ENCODE measurements at places on chromosomes 1 and 21.

DNA sequence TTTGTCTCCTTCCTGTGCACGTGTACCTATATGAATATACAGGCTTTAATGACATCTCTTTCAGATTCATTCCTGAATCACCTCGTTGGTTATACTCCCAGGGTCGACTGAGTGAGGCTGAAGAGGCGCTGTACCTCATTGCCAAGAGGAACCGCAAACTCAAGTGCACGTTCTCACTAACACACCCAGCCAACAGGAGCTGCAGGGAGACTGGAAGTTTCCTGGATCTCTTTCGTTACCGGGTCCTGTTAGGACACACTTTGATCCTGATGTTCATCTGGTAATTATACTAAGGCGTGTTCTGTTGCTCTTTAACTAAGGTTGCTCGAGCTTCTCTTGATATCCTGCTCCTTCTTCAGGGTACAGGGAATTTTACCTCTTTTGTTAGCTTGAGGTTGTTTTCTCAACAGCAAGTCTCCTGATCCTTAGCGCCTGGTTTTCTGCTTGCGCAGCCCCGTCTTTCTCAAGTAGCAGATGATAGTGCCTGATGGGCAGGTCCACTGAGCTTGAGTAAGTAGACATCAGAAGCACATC lies 55.1 kb downstream of the SLC22A15 start:
- DNase-seq = no peak

DNA sequence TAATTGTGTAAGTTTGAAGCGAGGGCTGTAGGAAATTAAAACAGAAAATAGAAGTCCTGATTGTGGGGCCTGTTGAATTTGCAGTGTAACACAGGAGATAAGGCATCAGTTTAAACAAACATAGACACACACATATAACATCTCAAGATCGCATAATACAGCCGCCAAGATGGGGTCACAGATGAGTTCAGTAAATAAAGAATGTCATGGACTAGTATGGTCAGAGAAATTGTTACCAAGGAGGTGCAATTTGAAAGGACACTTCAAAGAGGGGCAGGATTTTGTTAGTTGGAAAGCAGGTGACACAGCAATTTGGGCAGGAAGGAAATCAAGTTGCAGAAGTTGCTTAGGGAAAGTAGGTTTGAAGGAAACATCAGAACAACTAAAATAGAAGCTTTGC lies 450.0 kb downstream of the USP25 start:
- no peak for DNase-seq

- no peak for DNase-seq
Measured at GRCh38 chr1:53693339-53693738, 45.6 kb downstream of the GLIS1 start.

DNA sequence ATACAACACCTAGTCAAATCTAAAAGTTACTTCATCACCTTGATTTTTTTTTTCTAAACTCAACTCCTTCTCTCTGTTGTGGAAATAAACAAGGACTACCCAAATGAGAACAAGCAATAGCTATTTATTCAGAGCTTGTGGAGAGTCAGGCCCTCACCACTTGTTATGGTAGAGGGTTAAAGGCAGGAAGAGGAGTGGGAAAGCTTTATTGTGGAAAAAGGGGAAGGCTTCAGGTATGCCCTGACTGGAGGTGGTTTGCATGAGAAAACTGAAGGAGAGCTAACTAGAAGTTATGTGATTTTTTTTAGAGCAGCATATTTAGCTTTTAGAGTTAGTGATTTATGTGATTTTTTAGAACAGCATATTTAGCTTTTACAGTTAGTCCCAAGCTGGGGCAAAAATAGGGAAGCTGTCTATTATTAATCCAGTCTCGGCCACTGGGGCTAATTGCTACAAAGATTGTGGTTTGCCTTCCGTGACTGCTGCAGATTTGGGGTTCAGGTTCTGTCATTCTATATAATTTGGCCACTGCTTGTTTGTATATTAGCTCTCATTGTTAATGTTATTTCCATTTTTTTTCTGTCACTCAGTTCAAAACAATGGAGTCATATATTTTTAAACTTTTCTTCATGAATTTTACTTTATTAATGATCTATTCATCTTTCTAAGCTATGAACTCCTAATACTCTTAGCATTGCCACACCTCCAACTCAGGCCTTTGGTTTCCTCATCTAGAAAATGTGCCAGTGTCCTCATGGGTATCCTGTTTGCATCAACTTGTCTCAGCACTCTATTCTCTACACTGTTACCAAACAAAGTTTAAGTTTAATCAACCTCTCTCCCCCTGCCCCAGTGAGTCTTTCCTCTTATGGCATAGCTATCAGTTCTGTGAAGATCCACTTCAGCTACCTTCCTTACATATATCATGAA lies 713.0 kb downstream of the BRINP3 start:
- DNase-seq = no peak

DNA sequence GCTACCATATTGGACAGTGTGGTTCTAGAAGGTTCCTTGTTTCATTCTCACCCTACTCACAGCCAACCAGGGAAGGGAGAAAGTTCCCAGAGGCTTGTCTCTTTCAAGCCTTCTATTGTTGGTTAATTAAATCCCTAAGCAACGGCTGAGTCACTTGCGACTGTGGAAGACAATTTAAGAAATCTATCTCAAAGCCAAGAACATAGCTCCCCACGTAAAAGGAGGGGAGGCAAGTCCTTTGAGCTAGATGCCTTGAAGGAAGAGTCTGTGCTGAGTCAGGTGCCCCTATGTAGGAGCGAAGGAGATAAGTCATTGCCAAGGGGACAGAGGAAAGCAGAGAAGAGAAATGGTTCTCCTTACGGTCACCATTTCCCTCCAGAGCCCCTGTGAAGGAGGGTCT lies 79.4 kb upstream of the PPP2R5A start:
- DNase-seq = no peak

DNA sequence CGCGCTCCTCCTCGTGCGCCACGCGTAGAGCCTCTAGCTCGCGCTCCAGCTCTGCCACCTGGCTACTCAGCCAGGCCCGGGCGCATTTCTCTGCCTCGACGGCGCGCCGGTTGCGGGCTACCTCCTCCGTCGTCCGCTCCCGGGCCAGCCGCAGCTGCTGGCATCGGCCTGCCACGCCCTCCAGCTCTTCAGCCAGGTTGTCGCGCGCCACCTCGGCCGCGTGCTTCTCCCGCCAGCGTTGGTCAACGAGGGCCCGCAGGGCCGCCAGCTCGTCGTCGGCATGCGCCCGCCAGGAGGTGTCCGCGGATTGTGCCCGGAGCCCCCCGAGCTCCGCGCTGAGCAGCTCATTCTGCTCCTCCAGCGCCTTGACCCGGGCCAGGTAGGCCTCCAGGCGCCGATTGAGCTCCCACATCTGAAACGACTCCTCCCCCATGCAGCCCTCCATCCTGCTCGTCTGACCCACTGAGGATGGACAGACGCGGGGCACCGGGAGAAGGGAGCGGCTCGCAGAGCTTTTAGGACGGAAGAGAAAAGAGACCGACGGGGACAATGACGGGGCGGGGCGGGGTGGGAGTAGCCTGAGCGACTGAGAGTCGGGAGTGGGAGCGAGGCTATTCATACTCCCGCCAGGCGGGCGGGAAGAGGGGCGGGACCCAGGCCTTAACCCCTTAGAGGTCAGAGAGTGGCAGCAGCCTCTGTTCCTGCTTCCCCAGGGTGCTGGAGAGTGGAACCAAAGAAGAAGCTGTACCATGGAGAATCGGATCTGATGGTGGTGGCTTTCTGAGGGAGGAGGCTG lies at the start of gene NES:
Gene NES (minus strand): TSS at position 588 of the 796 bp plus-strand sequence. CDS start 143 bp downstream, at position 445.
- peak; percentile 84 for DNase-seq

GRCh38 chr1:155499953-155500639 lies 62.5 kb downstream of the ASH1L start:
- no peak for DNase-seq

DNA sequence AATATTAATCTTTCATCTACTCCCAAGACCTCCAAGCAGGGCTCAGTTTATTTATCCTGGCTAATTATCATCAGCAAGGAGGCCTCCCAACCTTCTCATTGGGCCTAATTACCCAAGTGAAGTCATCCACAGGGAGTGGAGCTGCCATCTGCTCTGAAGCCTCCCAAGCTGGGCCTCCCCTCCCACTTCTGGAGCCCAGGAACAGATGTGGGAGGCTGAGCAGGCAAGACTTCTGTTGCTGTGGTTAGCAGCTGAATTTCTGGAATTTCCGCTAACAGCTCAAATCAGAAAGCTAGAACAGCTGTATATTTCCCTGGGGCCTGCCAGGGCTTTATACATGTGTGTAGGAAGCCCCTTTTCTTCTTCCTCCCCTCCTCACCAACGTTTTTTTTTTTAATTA lies 127.5 kb downstream of the UCK2 start:
- DNase-seq = no peak

GRCh38 chr1:15680131-15680530 lies 4.0 kb upstream of the PLEKHM2 start:
- no peak for DNase-seq

All from left ventricle myocardium inferior (tissue), 1 donor.